ENCODE measurements at places on chromosomes 4 and X. TPM values are rescaled to one million over a fixed set of nuclear protein-coding genes. Genes with fewer than 3 reads are reported as not detected.

KDM5C gene
- total RNA-seq, result 26.8 TPM

SOX3 gene
- total RNA-seq, result not detected

ARMCX1 gene
- total RNA-seq, result 29.8 TPM

PDE6B gene
- 1.1 TPM for total RNA-seq

DNA sequence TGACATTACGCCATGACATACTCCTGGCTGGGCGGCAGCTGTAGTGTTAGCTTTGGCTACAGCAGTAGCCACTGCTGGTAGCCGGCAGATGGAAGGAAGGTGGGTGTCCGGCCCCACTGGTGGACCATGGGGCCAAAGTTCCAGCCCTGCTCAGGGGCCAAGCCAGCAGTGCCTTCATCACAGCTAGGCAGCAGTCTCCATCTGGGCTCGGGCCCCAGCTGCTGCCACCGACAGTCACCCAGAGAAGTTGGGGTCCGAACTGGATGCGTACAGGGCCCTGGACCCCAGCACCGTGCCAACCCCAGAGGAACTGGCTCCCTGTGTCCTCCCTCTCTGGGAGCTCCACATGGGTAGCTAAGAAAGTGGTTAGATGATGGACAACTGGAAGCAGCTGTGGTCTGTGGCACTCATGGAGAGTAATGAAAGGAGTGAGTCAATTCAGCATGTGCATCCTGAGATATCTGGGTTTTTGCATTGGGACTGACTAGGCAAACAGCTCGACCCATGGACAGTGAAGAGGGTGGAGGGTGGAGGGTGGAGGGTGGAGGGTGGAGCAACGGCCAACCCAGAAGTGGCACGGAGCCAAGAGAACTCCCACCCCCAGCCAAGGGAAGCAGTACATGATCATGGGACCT, 366.6 kb upstream of the GRIA3 start:
- no peak for DNase-seq

DNA sequence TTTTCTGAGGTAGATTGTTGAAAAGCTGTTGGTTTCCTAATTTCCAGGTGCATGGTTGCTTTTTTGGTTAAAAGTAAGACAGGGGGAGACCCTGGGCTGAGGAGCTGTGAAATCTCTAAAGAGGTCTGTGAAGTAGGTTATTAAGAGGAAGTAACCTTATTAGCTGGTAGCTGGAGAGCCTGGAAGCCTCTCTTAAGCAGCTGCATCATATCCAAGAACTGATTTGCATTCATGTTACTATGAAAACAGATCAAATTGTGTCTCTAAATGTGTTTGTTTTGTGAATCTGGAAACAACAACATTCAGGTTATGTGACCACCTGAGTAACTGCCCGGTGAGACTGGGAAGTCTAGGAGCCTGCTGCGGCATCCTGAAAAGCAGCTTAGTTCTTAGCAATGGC, 54.1 kb downstream of the ARHGAP10 start:
- DNase-seq, result no peak

DNA sequence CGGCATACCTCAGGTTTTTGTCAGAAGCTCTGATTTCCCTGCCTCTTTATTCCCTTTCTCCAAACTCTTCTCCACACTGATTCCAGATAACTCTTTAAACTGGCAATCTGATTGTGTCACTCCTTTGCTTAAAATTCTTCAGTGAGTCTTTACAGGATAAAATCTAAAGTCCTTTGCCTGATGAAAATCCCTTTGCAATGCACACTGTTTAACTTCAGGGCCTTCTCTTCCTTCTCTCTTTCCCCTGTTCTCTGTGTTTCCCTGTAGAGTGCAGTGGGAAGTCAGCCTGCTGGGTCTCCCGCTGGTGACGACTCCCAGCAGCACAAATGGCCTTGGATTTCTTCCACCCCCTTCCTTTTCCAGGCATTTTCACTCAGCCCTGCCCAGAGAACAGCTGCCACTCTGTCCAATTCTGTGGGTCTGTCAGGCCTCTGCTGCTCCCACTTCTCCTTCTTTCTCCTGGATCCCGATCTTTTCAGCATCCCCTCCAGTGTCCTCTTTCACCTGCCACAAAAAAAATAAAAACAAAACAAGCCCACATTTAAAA, 189.9 kb upstream of the NWD2 start:
- no peak for DNase-seq

GRCh38 chr4:8392591-8393190, 47.8 kb downstream of the ACOX3 start:
- no peak for DNase-seq

GRCh38 chr4:173493041-173493440, 37.0 kb downstream of the HAND2 start:
- no peak for DNase-seq

DNA sequence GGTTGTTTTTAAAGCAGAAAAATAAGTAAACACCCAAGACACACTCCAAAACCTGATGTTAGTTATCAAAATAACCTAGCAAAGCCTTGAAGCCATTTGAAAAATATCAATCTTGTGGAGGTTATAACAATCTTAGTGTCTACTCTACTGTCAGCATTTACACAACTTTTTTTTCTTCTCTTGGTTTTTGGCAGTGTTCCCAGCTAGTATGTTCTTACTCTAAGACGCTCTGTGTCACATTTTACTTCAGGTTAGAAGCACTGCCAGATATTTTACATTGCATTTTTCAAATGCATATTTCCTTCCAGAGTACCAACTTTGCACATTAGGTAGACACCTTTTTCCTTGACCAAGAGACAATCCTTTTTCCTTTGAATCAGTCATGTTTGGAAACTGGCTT, 114.0 kb upstream of the INPP4B start:
- no peak for DNase-seq

DNA sequence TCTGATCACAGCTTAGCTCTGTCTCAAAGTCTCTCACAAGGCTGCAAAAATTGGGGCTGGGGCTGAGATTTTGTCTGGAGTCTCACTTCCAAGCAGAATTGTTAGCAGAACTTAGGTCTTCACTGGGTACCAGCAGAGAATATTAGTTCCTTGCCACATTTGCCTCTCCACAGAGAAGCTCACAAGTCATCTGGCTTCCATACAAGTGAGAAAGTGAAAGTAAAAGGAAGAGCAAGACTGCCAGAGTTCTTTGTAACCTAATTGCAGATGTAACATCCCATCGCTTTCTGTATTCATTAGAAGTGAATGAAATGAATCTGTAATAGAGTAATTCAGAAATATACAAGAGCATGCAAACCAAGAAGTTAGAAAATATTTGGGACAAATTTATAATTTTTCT, 624.1 kb upstream of the GNPDA2 start:
- no peak for DNase-seq

- no peak for DNase-seq
Measured at GRCh38 chr4:137892134-137892533, 350.0 kb downstream of the SLC7A11 start.

DNA sequence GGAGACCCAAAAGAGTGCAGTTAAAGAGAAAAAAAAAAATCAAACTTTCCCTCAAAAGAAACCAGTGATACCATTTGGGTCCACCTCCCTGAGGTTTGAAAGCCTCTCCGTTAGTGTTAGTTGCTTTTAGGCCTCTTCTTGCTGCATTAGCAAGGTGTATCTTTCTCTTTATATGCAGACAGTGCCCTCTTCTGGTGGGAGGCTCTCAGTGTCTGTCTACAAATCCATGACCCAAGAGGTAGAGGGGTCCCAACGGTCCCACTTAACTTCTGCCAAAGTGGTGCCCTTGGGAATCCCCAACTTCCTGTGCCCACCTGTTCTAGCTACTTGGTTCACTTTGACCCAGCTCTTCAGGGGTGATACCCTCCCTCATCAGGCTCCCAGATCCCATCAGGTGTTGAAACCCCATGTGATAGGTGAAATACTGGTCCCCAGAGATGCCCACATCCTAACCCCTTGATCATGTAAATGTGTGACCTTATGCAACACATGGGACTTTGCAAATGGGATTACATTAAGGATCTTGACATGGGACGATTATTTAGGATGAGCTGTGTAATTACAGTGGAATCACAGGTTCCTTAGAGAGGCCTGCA, 63.7 kb upstream of the CD99 start:
- no peak for DNase-seq

- DNase-seq, result no peak
Measured at GRCh38 chr4:119564106-119564505, 64.5 kb downstream of the PDE5A start.

- DNase-seq, result no peak
Measured at GRCh38 chr4:26893491-26893890, 32.9 kb downstream of the STIM2 start.

DNA sequence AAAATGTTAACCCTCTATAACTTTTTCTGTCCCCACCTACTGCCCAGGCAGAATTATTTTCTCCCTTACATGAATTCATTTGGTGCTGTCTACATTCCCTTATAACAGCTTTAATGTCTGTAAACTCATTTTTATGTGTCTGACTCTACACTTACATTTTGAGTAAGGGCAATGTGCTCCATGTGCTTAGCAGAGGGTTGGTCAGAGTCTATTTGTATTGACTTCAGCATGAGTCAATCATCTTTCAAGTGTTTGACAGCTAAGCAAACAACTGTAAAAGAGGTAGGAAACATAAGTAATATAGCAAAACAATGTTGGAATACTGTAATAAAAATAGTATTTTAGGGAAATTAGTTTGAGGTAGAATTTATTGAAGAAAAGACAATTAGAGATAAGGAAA, 6.3 kb downstream of the IL15 start:
- DNase-seq, result no peak

DNA sequence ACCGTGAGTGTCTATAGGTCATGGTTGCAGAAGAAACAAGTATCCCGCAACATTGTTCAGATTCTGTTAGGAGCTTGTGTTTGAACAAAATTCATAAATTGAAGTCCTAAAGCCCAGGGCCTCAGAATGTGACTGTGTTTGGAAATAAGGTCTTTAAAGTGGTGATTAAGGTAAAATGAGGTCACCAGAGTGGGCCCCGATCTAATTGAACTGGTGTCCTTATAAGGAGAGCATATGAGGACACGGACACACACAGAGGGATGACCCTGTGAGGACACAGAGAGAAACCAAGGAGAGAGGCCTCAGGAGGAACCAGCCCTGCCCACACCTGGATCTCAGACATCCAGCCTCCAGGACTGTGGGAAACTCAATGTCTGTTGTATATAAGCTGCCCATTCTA, 76.9 kb downstream of the DHRSX start:
- no peak for DNase-seq

- DNase-seq, result no peak
Measured at GRCh38 chr4:123043013-123043412, 120.6 kb upstream of the NUDT6 start.

- DNase-seq, result no peak
Measured at GRCh38 chrX:114717921-114718320, 134.0 kb downstream of the HTR2C start.

DNA sequence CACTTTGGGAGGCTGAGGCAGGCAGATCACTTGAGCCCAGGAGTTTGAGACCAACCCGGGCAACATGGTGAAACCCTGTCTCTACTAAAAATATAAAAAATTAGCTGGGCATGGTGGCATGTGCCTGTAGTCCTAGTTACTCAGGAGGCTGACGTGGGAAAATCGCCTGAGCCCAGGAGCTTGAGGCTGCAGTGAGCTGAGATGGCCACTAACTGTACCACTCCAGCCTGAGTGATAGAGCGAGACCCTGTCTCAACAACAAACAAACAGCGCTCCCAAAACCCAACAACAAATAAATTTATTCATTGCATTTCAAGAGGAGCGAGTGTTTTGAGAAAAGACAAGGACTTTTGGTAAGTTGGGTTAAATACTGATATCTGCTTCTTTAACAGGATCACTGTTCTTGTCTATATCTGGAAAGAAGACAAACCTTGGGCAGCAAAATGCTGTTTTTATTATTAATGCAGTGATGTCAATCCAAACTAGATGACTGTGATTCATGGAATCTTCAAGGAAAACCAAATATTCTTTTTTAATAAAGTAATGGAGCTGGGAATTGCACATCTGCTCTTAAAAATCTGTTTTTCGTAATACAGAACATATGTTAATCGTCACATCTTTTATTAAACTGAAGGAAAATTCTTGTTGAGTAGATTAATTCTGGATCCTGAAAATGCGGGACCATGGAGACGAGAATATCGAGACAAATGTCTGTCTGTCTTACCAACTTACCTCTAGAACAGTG, 90.8 kb upstream of the LIMCH1 start:
- DNase-seq, result no peak

- DNase-seq, result no peak
Measured at GRCh38 chr4:31083456-31083855, 363.3 kb downstream of the PCDH7 start.

- no peak for DNase-seq
Measured at GRCh38 chrX:134547047-134547679, 87.2 kb downstream of the HPRT1 start.

DNA sequence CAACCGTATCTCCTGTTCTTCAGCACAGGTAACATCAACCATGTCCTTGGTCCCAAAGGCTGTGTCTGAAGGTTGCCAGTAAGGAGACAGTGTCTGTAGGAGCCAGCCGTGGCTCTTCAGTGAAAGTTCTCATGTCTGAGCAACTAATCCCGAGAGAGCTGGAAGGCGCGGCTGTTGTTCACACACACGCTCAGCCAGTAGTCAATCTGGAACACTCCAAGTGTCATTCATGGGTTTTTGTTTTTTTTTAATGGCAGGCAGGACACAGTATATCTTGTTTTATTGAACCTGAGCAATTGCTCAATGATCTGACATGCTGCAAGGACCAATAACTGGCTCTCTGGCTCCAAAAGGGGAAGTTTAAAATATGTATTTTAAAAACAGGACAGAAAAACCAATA, 48.4 kb upstream of the MAP3K15 start:
- DNase-seq, result no peak

GRCh38 chrX:36035550-36035949, 116.0 kb downstream of the CFAP47 start:
- no peak for DNase-seq

DNA sequence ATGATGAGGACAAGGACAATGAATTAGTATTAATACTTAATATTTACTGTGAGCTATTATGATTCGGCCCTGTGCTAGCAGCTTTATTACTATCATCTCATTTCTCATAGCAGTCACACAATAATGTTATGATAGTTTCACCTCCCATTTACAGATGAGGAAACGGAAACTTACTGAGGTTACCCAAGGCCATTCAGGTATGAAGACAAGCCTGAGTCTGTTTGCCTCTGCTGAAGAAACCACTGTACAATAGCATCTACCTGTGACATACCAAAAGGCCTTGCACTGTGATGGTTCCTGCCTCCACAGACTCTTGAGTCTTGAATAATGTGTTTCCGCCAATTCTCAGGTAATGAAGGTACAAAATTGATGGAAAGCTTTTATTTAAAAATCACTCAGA, 248.5 kb downstream of the NPFFR2 start:
- DNase-seq, result no peak

GRCh38 chr4:4851081-4851480, 8.4 kb upstream of the MSX1 start:
- DNase-seq, result peak; percentile 25

GRCh38 chr4:156298230-156298629, 344.6 kb upstream of the CTSO start:
- DNase-seq, result peak; percentile 49

GRCh38 chr4:63663870-63664269, 745.4 kb downstream of the TECRL start:
- DNase-seq, result no peak

- DNase-seq, result no peak
Measured at GRCh38 chr4:128823025-128823661, 13.6 kb downstream of the JADE1 start.

DNA sequence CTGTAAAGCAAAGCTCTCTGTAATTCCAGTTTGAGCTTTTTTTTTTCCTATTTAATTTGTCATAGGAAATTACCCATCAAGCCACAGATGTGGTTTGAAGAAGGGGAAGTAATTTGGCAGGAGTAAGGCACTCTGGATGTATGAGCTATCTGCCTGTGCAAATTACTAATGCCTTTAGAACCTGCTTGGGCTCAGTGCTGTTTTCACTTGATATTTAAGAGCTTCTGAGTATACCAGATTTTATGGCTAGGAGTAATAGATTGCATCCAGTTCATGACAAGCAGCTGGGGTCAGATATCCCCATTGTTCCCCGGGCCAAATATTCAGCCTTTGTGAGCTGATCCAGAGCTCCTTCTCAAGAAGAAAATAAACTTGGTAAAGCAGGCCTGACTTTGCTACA, 89.1 kb downstream of the DCAF8L2 start:
- no peak for DNase-seq
